ENCODE measurements at places on chromosomes 12 and 14.
A peak's percentile ranks its signal among the peaks of the same experiment; 100 is the strongest.

GRCh38 chr12:2190085-2190484 is 137.3 kb downstream of the CACNA1C start:
- H3K4me3 ChIP-seq = no peak overlapping the region
- DNase-seq = no peak
- H3K27me3 ChIP-seq = peaks cover 6% of the 10 kb centered on the region
- peaks cover 13% of the 10 kb centered on the region for H3K36me3 ChIP-seq
- peaks cover 13% of the 10 kb centered on the region for H3K4me1 ChIP-seq
- no peak overlapping the region for H3K27ac ChIP-seq

- H3K4me3 ChIP-seq = no peak overlapping the region
- H3K4me1 ChIP-seq = peaks cover 3% of the 10 kb centered on the region
- DNase-seq = no peak
- H3K36me3 ChIP-seq = peaks cover 4% of the 10 kb centered on the region
- no peak overlapping the region for H3K27ac ChIP-seq
- H3K27me3 ChIP-seq = no peaks in the 10 kb centered on the region
Observed at GRCh38 chr14:75156901-75157300, 19.5 kb downstream of the TMED10 start.

DNA sequence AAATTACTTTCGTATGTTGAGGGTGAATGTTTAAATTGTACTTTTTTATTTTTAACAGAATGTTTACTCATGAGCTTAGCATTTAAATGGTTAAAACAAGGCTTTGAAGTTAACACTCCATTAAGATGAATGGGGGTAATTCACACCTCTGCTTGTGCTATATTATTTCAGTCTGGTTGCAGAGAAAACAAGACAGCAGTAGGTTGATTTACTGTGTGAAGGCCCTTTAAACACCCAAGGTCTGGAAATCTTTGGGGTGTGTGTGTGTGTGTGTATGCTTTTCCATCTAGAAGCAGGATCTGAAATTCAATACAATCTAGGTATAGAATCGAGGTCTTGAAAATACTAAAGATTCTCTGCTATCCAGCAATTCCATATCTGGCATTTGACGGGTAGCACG is 83.8 kb downstream of the SLC38A6 start:
- peaks cover 6% of the 10 kb centered on the region for H3K36me3 ChIP-seq
- H3K4me3 ChIP-seq = no peak overlapping the region
- DNase-seq = no peak

GRCh38 chr12:47636908-47637780 is 68.7 kb downstream of the RPAP3 start:
- DNase-seq = no peak
- H3K4me1 ChIP-seq = peaks cover 2% of the 10 kb centered on the region
- peak overlapping the region; percentile 33 for H3K4me3 ChIP-seq
- peaks cover 49% of the 10 kb centered on the region for H3K36me3 ChIP-seq
- H3K27me3 ChIP-seq = peaks cover 2% of the 10 kb centered on the region
- no peak overlapping the region for H3K27ac ChIP-seq

- no peak overlapping the region for H3K27ac ChIP-seq
- H3K4me1 ChIP-seq = peaks cover 17% of the 10 kb centered on the region
- H3K4me3 ChIP-seq = peak overlapping the region; percentile 91
- no peak for DNase-seq
- H3K36me3 ChIP-seq = peaks cover 6% of the 10 kb centered on the region
- no peaks in the 10 kb centered on the region for H3K27me3 ChIP-seq
Observed at GRCh38 chr14:67673451-67673850, 981 bp downstream of the VTI1B start.

DNA sequence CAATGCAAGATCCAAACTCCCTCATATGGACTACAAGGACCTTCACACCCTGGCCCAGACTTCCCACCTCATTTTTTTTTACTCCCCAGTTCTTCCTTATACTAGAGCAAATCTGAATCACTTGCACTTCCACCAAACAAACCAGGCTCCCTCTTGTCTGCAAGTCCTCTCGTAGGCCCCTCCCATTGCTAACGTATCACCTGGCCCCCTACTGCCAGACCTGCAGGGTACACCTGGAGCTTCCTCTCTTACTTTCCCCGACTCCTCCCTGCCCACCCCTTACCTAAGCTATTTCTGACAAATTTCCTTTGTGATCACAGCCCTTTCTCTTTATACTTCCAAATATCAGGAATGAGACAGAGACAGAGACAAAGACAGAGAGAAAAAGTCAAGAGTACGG is 463.9 kb downstream of the GALC start:
- no peak for DNase-seq
- H3K36me3 ChIP-seq = no peaks in the 10 kb centered on the region
- no peaks in the 10 kb centered on the region for H3K27me3 ChIP-seq
- no peak overlapping the region for H3K4me3 ChIP-seq
- no peaks in the 10 kb centered on the region for H3K4me1 ChIP-seq

- H3K27ac ChIP-seq = no peak overlapping the region
- H3K4me3 ChIP-seq = no peak overlapping the region
- H3K36me3 ChIP-seq = no peaks in the 10 kb centered on the region
- peaks cover 4% of the 10 kb centered on the region for H3K4me1 ChIP-seq
- DNase-seq = no peak
Observed at GRCh38 chr12:49296836-49297694, 2.1 kb downstream of the PRPH start.

GRCh38 chr14:81516986-81517797 is 16.5 kb downstream of the SEL1L start:
- H3K4me3 ChIP-seq = no peak overlapping the region
- peaks cover 13% of the 10 kb centered on the region for H3K27me3 ChIP-seq
- peaks cover 56% of the 10 kb centered on the region for H3K4me1 ChIP-seq
- peaks cover 24% of the 10 kb centered on the region for H3K36me3 ChIP-seq
- peak overlapping the region; percentile 86 for H3K27ac ChIP-seq
- DNase-seq = peak; percentile 54

DNA sequence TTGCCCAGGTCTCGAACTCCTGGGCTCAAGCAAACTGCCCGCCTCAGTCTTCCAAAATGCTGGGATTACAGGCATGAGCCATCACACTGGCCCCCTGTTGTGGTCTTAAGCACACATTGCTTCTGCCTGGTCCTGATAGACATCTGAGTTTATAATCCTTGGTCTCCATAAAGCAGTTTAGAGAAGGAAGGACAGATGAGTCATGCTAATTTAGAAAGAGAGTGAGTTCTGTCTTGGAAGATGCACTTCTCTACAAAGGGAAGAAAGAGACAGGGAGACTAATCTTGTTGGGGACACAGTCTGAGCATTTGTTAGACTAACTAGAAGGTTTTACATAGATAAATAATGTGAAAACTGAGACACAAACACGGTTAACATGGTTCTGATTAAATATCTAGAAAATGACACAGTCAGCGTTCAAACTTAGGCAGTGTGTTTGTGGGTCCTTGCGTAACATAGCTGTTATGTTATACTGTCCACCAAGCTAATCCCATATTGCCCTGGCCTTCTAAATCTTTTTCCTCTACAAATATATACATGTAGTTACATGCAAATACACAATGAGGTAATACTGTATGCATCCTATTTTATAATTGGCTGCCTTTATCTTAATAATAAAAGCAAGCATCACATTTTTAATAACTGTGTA is 31.0 kb downstream of the SAMD4A start:
- H3K27me3 ChIP-seq = no peaks in the 10 kb centered on the region
- H3K4me3 ChIP-seq = no peak overlapping the region
- H3K4me1 ChIP-seq = peaks cover 8% of the 10 kb centered on the region
- H3K36me3 ChIP-seq = no peaks in the 10 kb centered on the region

- H3K4me3 ChIP-seq = no peak overlapping the region
- H3K27me3 ChIP-seq = no peaks in the 10 kb centered on the region
- no peaks in the 10 kb centered on the region for H3K36me3 ChIP-seq
- no peak for DNase-seq
- no peak overlapping the region for H3K27ac ChIP-seq
- peaks cover 29% of the 10 kb centered on the region for H3K4me1 ChIP-seq
Observed at GRCh38 chr14:84003346-84003745, 1526.6 kb upstream of the FLRT2 start.

GRCh38 chr14:75461755-75462349 is 34.0 kb downstream of the JDP2 start:
- no peak overlapping the region for H3K27ac ChIP-seq
- H3K4me3 ChIP-seq = no peak overlapping the region
- peaks cover 6% of the 10 kb centered on the region for H3K27me3 ChIP-seq
- no peaks in the 10 kb centered on the region for H3K36me3 ChIP-seq

DNA sequence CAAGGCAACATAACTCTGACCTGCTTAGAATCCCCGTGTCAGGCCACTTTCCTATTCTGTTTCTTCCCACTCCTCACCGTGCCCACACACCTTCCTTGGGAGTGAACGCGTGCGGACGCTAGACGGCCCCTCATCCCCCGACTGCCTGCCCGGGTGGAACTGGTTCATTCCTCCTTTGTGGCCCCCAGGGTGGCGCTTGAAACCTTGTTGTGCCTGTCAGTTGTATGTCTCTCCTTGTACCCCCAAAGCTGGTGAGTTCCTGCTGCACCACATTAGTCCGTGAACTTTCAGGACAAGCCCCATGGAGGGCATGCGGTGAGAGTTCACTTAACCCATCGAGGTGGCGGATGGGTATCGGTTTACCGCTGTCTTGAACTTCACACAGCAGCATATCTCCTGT is 46.7 kb downstream of the SSH1 start:
- H3K36me3 ChIP-seq = peaks cover 39% of the 10 kb centered on the region
- no peaks in the 10 kb centered on the region for H3K27me3 ChIP-seq
- no peak overlapping the region for H3K4me3 ChIP-seq
- H3K27ac ChIP-seq = no peak overlapping the region
- peaks cover 28% of the 10 kb centered on the region for H3K4me1 ChIP-seq

GRCh38 chr12:126191031-126191891 is 1126.0 kb downstream of the AACS start:
- H3K27me3 ChIP-seq = peaks cover 2% of the 10 kb centered on the region
- no peaks in the 10 kb centered on the region for H3K4me1 ChIP-seq
- H3K27ac ChIP-seq = no peak overlapping the region
- no peak for DNase-seq
- no peak overlapping the region for H3K4me3 ChIP-seq

GRCh38 chr12:94112121-94112520 is 36.3 kb upstream of the PLXNC1 start:
- no peak overlapping the region for H3K27ac ChIP-seq
- H3K36me3 ChIP-seq = no peaks in the 10 kb centered on the region
- H3K27me3 ChIP-seq = peaks cover 7% of the 10 kb centered on the region
- H3K4me3 ChIP-seq = no peak overlapping the region

GRCh38 chr14:71336489-71337192 is 429.4 kb downstream of the PCNX1 start:
- no peak overlapping the region for H3K4me3 ChIP-seq
- peaks cover 18% of the 10 kb centered on the region for H3K4me1 ChIP-seq
- no peaks in the 10 kb centered on the region for H3K27me3 ChIP-seq
- no peak for DNase-seq

- DNase-seq = no peak
- H3K27me3 ChIP-seq = no peaks in the 10 kb centered on the region
- peaks cover 12% of the 10 kb centered on the region for H3K4me1 ChIP-seq
- no peaks in the 10 kb centered on the region for H3K36me3 ChIP-seq
- H3K27ac ChIP-seq = no peak overlapping the region
Observed at GRCh38 chr12:69508621-69509020, 38.4 kb downstream of the FRS2 start.

GRCh38 chr12:132351751-132352495 is 22.5 kb upstream of the GALNT9 start:
- H3K36me3 ChIP-seq = no peaks in the 10 kb centered on the region
- DNase-seq = no peak
- no peak overlapping the region for H3K4me3 ChIP-seq

DNA sequence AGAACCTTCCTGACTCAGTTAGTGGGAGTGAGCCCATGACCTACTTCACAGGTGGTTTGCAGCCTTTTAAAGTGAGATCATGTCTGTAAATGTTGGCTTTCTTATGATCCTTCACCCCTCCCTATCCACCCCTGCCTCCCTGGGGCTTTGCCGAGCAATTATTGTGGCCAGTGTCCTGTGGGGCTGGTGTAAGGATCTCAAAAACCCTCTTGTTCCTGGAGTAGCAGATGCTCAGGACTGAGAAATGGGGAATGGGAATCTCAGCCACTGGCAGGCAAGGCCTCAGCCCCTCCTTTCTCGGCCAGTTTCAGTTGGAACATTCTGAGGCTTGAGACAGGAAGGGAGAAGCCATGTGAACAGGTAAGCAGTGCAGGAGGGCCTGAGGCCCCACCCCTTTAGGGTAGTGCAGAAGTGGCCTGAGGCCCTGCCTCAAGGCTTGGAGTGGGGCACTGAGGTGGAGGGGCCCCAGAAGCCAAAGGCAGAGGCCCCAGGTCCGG is 53.8 kb downstream of the PLEKHG3 start:
- DNase-seq = no peak
- no peak overlapping the region for H3K27ac ChIP-seq
- no peak overlapping the region for H3K4me3 ChIP-seq
- H3K4me1 ChIP-seq = peaks cover 4% of the 10 kb centered on the region
- H3K36me3 ChIP-seq = no peaks in the 10 kb centered on the region

DNA sequence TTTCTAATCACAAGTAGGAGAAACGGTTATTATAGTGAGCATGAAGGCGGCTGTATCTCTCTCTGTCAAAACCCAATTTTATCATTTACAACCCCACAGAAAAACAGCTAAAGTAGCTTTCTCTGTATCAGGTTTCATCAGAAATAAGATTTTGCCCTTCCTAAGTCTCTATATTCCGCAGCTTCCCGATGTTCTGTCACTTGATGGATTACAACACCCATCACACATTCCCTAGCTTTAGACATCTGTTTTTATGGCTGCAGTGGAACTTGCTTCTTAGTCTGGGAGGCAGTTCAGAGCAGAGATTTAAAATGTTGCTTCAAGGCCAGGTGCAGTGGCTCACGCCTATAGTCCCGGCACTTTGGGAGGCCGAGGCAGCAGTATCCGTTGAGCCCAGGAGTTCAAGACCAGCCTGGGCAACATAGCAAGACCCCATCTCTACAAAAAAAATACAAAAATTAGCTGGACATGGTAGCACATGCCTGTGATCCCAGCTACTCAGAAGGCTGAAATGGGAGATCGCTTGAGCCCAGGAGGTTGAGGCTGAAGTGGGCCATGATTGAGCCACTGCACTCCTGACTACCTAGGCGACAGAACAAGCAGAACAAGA is 27.6 kb upstream of the FOXN3 start:
- no peak overlapping the region for H3K27ac ChIP-seq
- H3K36me3 ChIP-seq = no peaks in the 10 kb centered on the region
- peaks cover 8% of the 10 kb centered on the region for H3K27me3 ChIP-seq
- no peak for DNase-seq

All from endothelial cell (in vitro differentiated cells).